ENCODE measurements at places on chromosomes 12 and 14. TPM values are rescaled to one million over a fixed set of nuclear protein-coding genes. Genes with fewer than 3 reads are reported as not detected.

GRCh38 chr12:109753054-109753401 is 39.4 kb downstream of the FAM222A start:
- no peak for DNase-seq

DNA sequence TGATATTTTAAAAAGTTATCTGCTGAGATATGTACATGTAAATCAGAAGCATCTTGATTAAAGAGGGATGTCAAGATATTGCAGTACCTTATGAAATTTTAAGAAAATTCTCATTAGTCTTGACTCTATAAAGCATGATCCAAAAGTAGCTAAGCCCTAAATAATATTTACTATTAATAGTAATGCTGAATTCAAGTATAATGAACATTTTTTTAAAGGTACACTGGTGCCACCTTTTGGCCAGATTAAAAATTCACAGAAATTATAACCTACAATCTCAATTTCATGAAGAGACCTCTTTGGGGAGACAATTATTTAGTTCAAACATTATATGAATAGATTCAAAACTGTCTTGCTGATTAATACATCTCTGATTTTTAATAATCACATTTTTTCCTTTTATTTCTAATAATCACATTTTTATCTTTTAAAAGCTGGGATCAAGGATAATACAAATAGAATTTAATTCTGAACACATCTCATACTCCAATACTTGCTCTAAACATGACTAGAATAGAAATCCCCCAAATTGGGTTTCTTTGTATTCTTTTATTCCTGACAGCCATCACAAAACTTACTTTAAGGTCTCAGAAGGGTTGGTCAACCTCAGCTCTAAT is 13.4 kb downstream of the AKAP5 start:
- DNase-seq, result peak; percentile 44

GRCh38 chr12:53739214-53740129 is 12.2 kb upstream of the CALCOCO1 start:
- peak; percentile 34 for DNase-seq

DNA sequence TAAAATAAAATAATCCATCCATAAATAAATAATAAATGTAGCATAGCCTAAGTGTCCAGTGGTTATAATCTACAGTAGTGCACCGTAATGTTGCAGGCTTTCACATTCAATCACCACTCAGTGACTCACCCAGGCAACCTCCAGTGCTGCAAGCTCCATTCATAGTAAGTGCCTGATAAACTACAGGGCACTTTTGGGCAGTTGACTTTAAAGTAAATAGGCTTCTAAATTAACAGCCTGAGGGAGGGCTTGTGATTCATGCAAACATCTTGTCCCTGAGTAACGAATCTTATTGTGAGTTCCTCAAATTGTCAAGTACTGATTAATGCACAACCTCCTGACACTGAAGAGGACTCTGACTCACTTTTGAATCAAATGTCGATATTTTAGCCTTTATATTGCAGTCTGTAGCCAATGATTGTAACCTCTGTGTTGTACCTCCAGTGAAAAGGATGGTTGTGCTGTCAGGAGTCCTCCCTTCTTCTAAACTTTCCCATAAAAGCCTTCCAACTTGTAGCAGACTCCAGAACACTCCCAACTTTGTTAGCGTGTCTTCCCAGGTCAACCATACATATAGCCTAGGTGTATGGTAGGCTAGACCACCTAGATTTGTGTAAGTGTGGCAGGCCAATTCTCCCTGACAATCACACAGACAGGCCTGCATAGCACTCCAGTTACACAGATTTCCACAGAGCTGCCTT is 55.0 kb upstream of the BICD1 start:
- peak; percentile 94 for DNase-seq

- DNase-seq, result peak; percentile 50
Measured at GRCh38 chr12:13362260-13362841, 165.8 kb downstream of the EMP1 start.

- DNase-seq, result no peak
Measured at GRCh38 chr14:104883681-104884361, 18.8 kb downstream of the CEP170B start.

- DNase-seq, result no peak
Measured at GRCh38 chr12:65754744-65755595, 69.3 kb upstream of the HMGA2 start.

DNA sequence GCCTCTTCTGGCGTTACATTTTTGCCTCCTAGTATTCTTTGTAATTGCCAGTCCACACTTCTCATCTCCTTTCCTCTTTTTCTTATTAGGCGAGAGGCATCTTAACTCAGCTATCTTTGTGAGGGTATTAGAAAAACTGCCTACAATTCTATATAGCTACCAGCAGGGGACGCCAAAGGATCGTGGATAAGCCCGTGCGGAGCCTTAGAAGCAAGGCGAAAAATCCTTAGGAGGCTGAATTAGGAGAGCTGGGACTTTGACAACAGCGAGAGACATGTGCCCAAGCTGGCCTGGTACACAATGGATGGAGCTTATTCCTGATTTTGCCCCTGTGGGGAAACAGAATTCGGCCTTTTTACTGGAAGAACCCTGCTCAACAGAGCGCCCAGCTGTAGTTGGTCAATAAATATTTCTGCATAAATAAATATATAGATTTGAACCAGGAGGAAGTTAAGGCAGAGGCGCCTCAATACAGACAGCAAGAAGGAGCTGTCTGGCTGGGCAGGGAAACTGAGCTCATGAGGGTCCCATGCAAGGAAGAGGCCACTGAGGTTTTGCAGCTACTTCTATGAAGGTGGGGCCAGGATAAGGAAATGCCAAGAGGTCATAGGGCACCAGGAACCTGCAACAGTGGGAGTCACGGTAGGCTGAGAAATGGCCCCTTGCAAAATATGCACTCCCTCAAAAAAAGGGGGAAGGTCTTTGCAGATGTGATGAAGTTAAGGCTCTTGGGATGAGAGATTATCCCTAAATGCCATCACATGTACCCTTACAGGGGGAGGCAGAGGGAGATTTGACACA is 14.6 kb upstream of the RBM19 start:
- DNase-seq, result peak; percentile 76

GRCh38 chr12:91577586-91578539 is 395.2 kb upstream of the DCN start:
- DNase-seq, result peak; percentile 45

- DNase-seq, result peak; percentile 2
Measured at GRCh38 chr14:46344327-46344937, 307.1 kb downstream of the RPL10L start.

DNA sequence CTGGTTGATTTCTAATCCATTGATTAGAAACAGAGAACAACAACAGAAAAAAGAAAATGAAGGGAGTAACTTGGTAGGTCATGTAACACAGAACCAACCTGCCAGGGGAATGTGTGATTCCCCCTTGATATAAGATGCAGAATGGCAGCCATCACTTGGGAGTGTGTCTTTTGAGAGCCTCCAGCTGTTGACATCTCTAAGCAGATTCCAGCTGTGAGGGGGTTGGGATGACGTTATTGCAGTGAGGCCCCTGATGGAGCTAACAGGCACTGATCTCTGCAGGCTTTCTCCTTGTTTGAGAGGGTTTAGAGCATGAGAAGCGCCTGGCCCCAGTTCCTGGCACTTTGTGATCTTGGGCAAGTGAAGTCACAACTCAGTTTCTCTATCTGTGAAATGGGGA is 124.9 kb downstream of the PELI2 start:
- no peak for DNase-seq

DNA sequence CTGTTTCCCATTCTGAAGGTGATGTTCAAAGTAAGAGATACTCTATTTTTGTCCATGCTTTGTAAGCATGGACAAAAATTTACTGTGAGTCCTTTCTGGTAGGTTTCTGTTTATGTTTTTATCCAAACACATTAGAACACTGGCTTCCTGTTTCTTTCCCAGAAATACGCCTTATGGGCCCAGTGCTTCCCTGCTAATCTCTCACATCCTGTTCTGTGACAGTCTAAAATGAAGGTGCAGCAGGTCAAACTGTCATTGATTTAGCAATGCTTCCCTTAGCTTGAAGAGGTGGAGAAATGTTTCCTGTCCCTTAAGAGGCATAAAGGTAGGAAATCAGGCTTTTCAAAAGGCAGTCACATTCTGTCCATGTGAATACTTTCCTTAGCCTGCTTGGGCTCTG is 305.6 kb downstream of the RPS29 start:
- DNase-seq, result no peak

GRCh38 chr14:102496958-102497744 is 12.4 kb downstream of the ANKRD9 start:
- DNase-seq, result no peak

GRCh38 chr14:90412058-90412457 is 15.2 kb downstream of the CALM1 start:
- DNase-seq, result no peak

- no peak for DNase-seq
Measured at GRCh38 chr12:102696045-102696444, 215.7 kb upstream of the IGF1 start.

GRCh38 chr12:98259693-98260092 is 255.7 kb upstream of the TMPO start:
- DNase-seq, result no peak

DNA sequence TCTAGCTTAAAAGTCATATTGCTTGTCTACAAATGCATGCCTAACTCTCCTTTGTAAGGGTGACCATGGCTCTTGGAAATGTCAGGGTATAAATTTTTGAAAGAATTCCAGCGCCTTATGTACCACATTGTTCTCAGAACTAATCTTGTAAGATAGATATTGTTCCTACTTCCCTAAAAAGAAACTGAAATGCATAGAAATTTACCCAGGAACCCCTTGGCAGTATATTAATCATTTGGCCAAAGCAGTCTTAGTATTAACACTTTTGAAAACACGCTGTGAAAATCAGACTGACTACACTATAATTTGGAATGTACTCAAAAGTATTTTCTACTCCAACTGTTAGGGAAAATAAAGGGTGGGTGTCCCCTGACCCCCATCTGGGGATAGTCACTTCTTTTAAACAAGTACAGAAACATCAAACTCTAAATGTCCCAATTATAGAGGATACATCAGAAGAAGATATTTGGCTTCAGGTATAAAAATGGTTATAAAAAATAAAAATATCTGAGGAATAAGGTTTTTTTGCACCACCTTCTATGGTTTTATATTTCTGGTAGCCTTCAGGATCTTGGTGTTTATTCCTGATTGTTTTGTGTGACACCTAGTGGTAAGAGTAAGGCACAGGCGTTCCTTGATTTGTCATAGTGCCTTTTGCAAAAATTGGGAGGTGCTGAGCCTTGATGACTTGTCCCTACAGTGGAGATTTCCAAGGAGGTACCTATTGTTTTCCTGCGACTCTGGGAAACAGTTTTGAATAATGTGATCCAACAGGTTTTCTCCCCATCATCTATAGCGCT is 2.2 kb upstream of the NFKBIA start:
- peak; percentile 76 for DNase-seq

ACSM4 gene
- total RNA-seq, result not detected

LRRC10 gene
- total RNA-seq, result not detected

GPR65 gene
- 0.32 TPM for total RNA-seq

ENDOU gene
- total RNA-seq, result not detected

CPM gene
- 23.3 TPM for total RNA-seq

COCH gene
- 9.0 TPM for total RNA-seq

TAS2R13 gene
- total RNA-seq, result 3.9 TPM

ASIC1 gene
- total RNA-seq, result 1.6 TPM

MSI1 gene
- not detected for total RNA-seq

MEG3 gene
- total RNA-seq, result 120 TPM

ABCB9 gene
- total RNA-seq, result 12.9 TPM

KLRB1 gene
- total RNA-seq, result not detected
